Right ventricle myocardium inferior (tissue), 1 donor: ENCODE measurements at places on chromosomes 3 and 15. TPM values are rescaled to one million over a fixed set of nuclear protein-coding genes. Genes with fewer than 3 reads are reported as not detected.

CYP11A1 gene
- 0.24 TPM for total RNA-seq

TGM4 gene
- total RNA-seq: not detected

ZNF80 gene
- total RNA-seq: not detected

RPP25 gene
- total RNA-seq: 2.7 TPM

FOXL2NB gene
- total RNA-seq: not detected

GABRR3 gene
- not detected for total RNA-seq

MESP2 gene
- total RNA-seq: 0.51 TPM
